NCI-H526 treated with DMSO at 0.1 percent for 48 hours (cell line): ENCODE measurements at places on chromosomes 7 and 10.

- DNase-seq = no peak
Observed at GRCh38 chr10:73991884-73992245, 6.1 kb upstream of the VCL start.

GRCh38 chr7:68642727-68643126 lies 955.5 kb upstream of the AUTS2 start:
- no peak for DNase-seq

- DNase-seq = no peak
Observed at GRCh38 chr7:148787571-148788295, 89.0 kb downstream of the CUL1 start.

DNA sequence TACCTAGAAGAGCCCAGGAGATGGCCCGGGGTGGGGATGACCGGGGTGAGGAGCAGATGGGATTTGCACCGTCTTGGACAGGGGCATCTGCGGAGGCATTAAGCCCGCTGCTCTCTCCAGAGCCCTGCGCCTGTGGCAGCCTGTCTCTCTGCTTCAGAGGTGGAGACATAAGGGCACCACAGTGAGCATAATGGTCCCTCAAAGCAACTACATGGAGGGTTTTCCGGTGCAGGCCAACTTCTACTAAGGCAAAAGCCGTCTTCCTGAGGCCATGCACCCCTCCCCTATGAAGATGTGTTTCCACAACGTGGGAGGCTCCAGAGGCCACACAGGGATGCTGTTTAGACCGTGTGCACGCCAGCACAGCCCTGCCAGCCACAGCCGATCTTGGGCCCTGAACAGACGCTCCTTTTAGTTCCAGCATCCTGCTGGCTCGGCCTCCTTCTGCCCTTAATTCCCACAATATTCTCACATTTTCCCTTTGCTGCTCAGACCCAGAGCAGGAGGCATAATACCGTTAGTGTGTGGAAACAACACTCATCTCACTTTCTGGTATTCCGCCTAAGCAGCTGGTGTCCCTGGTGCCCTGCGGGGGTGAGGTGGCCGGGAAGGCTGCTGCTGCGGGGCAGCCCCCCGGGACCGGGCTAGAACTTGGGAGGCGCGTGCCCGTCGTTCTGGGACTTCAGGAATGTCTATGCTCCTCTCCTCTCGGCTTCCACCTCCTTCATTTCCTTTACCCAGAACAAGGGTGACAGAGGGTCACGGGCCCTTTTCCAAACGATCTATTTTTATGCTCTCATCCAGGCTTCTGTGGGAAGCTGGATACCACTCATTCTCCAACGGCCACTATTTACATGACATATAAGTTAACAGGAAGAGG lies 266.9 kb downstream of the TNS3 start:
- no peak for DNase-seq

- no peak for DNase-seq
Observed at GRCh38 chr7:148182264-148182663, 408.3 kb upstream of the C7orf33 start.

- DNase-seq = no peak
Observed at GRCh38 chr7:129746857-129747529, 135.5 kb downstream of the NRF1 start.

DNA sequence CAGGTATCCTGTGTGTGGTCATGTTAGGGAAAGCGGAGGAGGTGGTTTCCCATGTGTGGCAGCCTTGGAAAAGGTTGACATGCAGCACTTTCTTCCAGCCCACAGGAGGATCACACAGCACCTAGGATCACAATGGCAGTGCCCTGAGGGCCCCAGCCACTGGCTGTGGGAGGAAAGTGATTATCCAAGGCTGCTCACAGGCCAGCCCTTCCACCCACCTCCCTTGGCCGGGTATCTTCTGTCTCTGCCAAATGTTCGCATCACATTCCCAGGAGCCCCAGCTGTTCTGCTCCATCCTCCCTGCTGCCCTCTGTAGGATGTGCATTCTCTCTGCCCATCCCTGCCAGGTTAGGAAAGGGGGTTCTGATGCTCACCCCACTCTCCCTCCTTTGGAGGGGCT lies 2.5 kb upstream of the MLXIPL start:
- DNase-seq = no peak

GRCh38 chr10:8379906-8380832 lies 325.7 kb downstream of the GATA3 start:
- DNase-seq = no peak

DNA sequence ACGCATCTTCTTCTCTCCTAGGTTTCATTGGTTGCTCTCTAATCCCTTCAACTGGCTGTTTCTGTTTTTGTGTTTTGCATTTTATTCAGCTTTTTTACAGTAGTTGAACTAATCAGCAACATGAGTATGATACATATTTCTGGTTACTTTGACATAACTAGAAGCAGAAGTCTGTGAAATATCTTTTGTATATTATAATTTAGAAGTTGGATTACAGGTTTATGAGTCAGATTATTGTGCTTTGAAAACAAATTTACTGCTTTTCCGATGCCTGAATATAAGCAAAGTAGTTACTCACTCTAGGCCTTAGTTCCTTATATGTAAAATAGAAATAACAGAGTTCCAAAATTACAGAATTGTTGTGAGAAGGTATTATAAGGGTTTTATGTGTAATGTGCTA lies 96.2 kb upstream of the MEOX2 start:
- DNase-seq = no peak

DNA sequence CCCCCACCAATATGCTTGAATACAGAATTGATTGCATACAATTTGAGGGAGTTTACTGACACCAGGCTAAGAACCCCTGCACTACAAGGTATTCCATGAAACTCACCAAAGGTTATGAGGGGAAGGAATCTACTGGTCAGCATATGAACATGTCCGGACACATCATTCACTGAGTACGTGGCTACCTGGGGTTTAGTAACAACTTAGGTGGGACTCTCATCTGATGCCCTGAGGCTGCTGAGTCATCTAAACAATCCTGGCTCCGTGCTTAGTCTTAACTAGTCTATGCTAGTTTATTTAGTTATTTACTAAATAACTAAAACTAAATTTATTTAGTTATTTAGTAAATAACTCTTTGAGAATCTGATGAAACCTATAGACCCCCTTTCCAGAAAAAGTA lies 11.3 kb downstream of the PI4K2A start:
- DNase-seq = no peak
